Fibroblast of gingiva (primary cell): ENCODE measurements at places on chromosomes 12 and 14.
A peak's percentile ranks its signal among the peaks of the same experiment; 100 is the strongest.

DNA sequence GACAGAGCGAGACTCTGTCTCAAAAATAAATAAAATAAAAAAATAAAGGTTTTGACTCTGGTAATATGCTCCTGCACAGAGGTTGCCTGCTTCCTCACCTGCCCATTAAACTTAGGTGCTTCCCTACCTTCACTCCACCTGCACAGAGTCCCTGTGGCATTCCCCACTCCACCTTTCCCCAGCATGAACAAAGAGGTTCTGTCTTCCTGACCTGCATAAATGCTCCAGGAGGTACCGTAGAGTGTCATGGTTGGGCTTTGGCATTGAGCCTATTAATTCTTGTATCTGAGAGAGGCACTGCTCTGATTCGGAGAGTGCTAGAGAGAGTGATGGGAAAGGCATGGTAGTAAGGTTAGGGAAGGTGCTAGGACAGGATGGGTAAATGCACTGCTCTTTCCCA is 6.3 kb downstream of the ARHGAP9 start:
- no peak for DNase-seq

DNA sequence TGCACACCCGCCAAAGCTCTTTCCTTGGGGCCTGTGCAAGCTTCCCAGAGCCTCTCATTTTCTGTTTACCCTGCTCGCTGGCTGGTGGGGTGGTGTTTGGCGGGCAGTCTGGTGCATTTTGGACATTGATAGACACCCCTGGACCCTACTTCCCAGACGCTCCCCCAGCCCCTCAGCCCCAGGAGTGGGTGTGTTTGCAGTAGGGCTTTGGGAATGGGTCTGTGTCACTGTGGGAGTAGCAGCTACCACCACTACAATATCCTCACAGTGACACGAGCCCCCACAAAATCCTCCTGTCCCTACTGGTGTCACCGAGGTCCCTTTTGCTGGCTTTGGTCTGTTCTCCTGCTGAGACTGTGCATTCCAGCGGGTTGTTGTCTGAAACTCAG is 371.3 kb downstream of the TMEM121 start:
- DNase-seq: no peak

DNA sequence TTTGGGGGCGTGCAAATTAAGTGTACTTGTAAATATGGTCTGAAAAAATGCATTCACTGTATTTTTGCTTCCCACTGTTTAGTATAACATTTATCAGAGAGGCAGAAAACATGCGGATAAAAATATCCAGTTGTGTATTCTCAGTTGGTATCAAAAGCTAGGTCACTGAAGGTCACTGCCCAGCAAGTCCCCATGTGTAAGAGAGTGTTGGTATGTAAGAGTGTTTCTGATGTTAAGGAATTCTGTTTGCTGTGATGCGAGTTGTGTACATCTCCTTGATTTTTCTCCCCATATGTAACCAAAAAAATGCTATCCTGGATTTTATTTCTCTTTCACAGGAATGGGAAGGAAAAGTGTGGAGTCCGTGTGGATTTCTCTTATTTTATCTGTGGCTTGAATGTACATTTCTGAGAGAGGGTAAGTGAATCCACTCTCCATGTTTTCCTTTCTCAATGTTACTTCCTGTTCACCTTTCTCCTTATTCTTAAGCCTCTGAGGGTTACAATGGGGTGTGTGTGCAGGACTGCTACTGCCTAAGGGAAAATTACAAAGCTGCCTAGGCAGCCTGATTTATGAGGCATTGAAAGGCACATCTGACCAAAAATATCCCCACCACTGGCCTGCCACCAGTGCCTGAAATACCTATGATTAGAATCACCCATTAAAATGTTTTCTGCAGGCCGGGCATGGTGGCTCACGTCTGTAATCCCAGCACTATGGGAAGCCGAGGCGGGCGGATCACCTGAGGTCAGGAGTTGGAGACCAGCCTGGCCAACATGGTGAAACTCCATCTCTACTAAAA is 97.9 kb upstream of the USP44 start:
- peak; percentile 26 for DNase-seq

DNA sequence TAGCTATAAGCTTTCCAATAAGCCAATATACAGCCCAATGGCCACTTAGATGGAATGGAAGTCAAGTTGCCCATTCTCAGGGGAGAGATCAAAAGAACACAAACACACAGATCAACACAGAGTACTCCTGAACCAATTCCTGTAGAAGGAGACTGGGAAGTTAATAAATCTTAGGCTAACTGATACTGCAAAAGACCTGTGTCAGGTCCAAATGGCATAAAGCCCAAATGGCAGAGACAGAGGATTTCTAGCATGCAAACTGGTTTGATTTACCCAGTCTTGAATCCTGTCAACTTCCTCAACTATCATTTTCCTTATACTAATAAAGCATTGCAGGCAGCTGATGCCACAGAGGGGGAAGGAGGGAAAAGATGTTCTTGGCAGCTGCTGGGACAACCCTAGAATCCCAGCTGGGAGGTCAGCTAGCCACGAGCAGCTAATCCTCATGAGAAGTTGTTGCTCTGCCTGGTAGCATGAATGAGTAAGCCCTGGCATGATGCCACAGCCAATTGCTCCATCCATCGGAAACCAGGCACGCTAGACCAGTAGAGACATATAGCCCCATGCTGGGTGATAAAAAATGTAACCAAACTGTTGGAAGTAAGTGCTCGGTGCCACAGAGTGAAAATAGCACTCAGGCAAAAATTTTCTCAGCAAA is 26.2 kb downstream of the ANG start:
- peak; percentile 64 for DNase-seq

- no peak for DNase-seq
Measured at GRCh38 chr14:60616461-60616959, 32.8 kb downstream of the SIX1 start.

DNA sequence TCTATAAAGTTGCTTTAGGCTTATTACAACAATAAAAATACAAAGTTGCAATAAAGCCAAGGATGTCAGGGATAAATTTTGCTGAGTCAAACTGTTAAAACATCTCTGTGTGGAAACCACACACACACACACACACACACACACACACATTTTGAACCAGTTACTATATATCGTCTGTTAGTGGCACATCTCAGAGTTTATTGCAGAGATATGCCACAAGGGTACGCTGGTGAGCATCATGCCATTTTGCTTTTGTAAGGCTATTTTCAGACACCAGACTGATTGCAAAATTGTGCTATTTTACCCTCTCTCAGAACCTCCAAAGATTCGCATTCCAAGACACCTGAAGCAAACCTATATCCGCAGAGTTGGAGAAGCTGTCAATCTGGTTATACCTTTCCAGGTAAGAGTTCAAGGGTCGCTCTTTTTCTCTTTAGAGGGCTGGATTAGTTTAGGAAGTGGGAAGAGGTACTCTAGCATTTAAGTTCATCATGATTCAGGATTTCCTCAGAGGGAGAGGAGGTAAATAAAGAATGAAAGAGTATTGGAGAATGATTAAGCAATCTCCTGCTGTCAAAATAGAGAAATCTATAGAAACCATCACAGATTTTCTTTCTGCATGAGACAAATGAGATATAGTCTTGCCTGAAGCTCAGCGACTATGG is 27.3 kb upstream of the CHPT1 start:
- DNase-seq: peak; percentile 69

DNA sequence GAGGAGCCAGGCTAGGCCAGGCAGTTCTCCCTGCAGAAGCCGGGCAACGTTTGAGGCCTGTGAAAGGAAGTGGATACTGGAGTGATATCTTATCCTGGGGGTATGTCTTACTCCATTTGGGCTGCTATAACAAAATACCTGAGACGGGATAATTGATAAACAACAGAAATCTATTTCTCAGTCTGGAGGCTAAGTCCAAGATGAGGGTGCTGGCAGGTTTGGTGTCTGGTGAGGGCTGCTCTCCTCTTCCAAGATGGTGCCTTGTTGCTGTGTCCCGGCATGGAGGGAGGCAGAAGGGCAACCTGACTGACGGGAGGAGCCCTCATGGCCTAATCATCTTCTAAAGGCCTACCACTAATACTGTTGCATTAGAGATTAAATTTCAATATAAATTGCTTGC is 15.7 kb upstream of the GALNT6 start:
- DNase-seq: no peak

- peak; percentile 71 for DNase-seq
Measured at GRCh38 chr12:29187756-29188155, 38.7 kb downstream of the FAR2 start.

- no peak for DNase-seq
Measured at GRCh38 chr12:130948136-130948535, 5.6 kb upstream of the ADGRD1 start.

DNA sequence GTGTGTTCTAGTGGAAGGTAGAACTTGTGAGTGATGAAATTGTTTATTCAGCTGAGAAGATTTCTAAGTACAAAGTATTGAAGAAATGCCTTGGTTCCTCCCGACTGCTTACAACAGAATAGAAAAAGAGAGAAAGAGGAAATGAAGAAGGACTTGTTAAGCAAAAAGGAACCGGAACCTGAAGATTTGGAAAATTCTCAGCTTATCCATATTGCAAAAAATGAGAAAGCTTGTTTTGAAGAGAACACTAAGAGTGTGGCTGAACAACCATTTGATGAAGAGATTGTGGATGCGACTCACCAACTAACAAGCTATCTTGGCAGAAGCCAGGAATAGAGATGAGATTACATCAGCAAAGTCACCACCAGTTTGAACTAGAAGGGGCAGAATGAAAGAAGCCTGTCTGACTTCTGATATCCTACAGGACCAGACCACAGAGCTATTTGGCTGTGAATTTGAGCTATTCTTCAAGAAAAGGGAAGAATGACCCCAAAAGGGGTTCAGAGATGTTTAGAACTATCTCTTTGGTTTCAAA is 15.1 kb downstream of the NDUFA9 start:
- DNase-seq: peak; percentile 60

DNA sequence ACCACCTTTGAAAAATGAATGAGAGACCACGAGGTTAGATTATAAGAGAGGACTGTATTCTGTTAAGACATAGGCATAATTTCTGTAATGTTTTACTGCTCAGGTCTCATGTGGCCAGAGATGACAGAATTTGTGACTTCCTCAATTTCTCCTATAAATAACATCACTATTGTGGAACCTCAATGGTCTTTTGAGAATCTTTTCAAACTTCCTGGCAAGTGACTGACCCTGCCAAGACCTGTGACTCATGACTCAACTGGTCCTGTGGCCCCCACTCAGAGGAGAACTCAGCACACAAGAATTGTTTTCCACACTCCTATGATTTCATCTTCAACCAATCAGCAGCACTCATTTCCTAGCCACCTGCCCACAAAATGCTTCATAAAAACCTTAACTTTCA is 508.2 kb upstream of the ATP2B1 start:
- DNase-seq: no peak

- no peak for DNase-seq
Measured at GRCh38 chr12:89288959-89289358, 63.3 kb downstream of the DUSP6 start.

- DNase-seq: peak; percentile 91
Measured at GRCh38 chr12:39723831-39724230, 104.2 kb upstream of the ABCD2 start.

DNA sequence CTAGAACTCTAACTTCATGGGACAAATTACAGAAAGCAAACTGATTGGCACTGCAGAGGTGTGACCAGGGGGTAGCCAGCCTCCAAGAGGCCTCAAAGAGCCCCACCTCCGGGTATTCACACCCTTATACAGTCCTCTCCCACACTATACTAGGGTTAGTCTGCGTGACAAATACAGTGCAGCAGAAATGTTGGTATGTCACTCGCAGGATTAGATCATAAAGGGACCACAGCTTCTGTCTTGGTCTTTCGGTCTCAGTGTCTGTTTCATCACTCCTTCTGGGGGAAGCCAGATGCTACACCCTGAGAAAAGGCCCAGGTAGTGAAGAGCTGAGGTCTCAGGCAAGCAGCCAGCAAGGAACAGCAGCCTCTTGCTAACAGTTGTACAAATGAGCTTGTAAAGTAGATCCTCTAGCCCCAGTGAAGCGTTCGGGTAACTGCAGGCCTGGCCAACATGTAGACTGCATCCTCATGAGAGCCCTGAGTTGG is 68.9 kb upstream of the SAV1 start:
- no peak for DNase-seq

DNA sequence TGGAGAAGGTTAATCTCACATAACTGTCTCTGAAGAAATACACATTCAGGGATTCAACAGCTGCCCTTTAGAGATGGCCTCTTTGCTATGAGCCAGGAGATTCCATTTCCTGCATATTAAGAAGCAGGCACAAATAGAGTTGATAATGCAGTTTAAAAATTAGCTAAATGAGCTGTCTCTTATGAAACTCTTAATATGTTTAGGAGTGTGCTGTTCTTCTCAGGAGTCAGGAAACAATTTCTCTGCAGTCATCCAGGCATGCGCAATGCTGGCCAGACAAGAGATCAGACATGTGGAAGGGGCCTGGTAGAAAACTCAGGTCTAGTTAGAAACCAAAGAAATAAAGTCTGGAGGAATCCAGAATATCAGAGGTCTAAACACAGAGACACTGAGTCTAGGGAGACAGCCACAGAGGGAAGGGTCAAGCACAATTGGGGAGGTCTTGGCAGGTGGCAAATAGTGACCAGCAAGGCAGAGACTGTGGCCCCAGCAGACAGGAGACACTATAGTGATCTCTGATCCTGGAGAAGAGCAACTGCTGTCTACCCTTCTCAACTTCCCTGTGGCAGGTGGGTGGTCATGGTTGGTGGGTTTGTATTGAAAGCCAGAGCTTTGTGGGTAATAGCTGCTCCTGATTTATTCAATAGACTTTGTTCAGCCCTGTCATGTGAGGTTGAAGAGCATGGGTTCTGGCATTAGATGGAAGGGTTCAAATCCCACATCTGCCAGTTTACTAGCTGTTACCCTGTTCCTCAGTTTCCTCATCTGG is 185.8 kb upstream of the RMST start:
- DNase-seq: no peak

DNA sequence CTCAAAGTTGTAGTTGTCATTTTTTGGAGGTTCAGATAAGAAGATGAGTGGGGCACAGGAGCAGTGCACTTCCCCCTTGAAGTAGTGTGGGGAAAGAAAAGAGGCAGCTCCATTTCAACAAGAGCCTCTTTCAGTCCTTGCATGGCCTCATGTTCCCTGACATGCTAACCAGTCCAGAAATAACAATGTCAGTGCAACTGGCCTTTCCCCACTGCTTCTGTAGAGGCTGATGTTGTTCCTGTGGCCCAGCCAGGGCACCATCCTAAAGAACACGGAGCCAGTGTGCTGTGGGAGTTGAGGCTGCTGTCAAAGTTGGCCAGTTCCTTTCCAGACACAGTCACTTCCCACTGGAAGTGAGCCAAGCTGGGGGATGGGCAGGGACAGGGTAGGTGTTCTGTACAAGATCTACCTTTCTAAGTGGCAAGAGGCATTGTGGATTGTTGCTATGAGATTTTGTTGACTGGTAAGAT is 77.7 kb upstream of the SLC38A2 start:
- no peak for DNase-seq

DNA sequence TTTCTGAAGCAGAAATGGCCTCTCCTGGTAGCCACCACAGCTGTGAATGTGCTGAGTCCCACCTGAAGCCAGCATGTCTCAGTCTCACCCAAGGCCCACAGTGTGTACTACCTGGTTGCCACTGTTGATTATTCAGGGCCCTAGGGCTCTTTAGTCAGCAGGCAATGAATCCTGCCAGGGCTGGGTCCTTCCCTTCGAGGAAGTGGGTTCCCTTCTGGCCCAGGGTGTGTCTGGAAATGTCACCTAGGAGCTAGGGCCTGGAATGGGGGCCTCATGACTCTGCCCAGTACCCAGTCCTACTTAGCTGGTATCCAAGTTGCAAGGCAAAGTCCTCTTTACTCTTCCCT is 207.4 kb downstream of the SYNE2 start:
- no peak for DNase-seq

- no peak for DNase-seq
Measured at GRCh38 chr12:128966203-128966810, 113.0 kb downstream of the GLT1D1 start.

- DNase-seq: no peak
Measured at GRCh38 chr14:100348253-100348729, 25.2 kb downstream of the SLC25A47 start.

- no peak for DNase-seq
Measured at GRCh38 chr14:105065280-105066228, at the start of gene GPR132. TSS of gene GPR132 (minus strand) at chr14:105065430. CDS start at chr14:105055420, 10,010 bp downstream.
